ENCODE measurements at places on chromosomes 12 and 14. TPM values are rescaled to one million over a fixed set of nuclear protein-coding genes. Genes with fewer than 3 reads are reported as not detected.
A peak's percentile ranks its signal among the peaks of the same experiment; 100 is the strongest.

GRCh38 chr12:94207849-94208621, 59.7 kb downstream of the PLXNC1 start:
- DNase-seq = no peak

- no peak for DNase-seq
These were observed 2.8 kb downstream of the OLR1 start for GRCh38 chr12:10169104-10169503.

- no peak for DNase-seq
These were observed 227.9 kb downstream of the ALG10B start for GRCh38 chr12:38544330-38545066.

- DNase-seq = peak; percentile 70
These were observed 918.0 kb downstream of the AACS start for GRCh38 chr12:125983094-125983783.

DNA sequence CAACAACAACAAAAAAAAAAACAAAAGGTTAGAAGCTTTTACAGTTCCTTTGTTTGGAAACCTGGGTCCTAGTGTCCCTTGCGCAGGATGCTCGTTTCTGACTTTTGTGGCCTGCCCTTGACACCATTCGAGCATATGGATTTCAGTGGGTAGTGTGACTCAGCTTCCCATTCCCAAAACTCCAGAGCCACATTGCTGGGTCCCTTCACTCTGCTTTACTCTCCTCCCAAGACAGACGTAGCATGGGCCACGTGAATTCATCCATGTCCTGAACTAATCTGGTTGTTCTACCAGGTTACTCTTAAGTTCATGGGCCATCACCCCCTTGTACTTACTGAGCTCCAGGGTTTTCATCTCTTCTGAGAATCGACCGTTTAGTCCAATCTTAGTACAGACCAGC, 68.0 kb upstream of the MAX start:
- DNase-seq = no peak

Gene SLCO1B1
- total RNA-seq = not detected

Data from body of pancreas (tissue), 4 donors.